ENCODE measurements at places on chromosomes 7 and 10.

DNA sequence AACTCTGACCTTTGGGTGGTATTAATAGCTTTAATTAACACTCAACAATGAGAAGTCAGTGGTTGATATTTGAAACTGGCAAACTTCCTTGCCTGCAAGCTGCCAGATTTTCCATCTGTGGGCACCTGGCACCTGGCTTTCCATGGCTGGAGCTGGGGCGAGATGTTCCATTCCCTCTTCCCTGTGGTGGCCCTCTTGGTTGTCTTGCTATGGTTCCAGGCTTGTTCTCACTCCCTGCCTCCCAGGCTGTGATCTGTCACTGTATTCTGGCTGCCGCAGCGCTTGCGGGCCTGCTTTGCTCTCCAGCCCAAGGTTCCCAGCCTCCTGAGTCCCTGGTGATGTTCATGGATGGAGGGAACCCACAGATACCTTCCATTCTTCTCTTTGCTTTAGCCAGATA, 201.0 kb downstream of the FRMD4A start:
- DNase-seq: no peak

GRCh38 chr10:79072994-79073645, 4.4 kb downstream of the ZMIZ1 start:
- peak; percentile 10 for DNase-seq

DNA sequence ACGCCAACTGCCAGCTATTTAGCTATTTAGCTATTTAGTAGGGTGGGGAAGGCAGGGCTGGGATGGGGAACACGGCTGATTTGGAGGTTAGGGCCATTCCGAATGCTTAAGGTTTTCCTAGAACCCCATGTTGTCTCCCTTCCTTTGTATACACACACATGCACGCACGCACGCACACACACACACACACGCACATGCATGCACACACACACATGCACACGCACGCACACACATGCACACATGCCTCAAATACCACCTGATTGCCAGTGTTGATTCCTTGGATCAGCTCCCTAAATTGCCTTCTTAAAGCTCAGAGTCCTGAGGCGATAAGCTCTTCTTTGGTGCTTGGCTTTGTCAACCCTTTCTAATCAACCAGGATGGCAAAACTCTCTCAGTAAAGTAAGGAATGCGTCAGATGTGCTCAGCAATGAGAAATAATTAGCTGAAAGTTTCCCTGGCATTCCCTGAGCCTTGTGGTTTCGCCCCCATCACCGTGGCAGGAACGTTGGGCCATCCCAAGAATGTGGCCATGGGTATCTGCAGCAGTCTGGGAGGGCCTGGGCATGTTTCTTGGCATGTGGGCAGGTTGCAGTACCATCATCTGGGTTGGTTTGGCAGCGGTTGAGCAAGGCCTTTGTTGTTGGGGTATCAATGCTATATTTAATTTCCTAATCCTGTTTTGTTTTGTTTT, 305.6 kb downstream of the LRMDA start:
- DNase-seq: no peak

DNA sequence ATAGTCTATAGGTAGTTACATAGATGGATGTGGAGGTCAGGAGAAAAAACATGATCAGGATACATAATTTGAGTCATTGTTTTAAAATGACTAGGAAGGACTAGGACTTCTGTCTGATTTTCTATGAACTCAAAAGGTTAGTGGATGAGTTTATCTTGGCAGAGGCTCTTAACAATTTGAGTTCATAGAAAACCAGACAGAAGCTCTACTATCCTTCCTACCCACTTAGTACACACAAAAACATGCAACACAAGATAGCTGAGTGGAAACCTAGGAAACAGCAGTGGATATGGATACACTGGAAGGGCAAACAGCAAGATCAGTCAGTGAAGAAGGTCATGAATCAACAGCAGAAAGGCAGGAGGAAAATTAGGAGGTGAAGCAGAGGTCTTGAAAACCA, 84.6 kb downstream of the VPS50 start:
- DNase-seq: peak; percentile 35
